Fibroblast of mammary gland (primary cell): ENCODE measurements at places on chromosomes 2 and 18.
A peak's percentile ranks its signal among the peaks of the same experiment; 100 is the strongest.

DNA sequence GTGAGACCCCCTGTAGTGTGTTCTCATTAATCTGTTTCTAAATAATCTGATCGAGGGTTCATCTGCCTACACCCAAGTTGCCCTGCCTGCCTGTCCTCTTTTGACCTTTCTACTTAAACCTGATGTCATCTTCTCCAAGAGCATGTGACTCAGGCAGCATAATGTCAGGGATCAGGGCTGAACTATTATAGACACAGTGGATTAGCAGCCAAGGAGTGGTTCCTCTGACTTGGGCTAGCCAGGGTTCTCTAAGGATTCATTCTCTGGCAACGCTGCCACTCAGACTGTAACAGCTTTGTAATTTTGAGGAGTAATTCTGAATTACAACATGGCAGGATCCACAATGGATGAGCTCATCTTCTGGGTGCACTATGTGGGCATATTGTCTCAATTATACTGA lies 124.0 kb downstream of the MDH1 start:
- peak; percentile 93 for DNase-seq

- DNase-seq, result no peak
Measured at GRCh38 chr2:210128961-210129360, 42.2 kb downstream of the KANSL1L start.

DNA sequence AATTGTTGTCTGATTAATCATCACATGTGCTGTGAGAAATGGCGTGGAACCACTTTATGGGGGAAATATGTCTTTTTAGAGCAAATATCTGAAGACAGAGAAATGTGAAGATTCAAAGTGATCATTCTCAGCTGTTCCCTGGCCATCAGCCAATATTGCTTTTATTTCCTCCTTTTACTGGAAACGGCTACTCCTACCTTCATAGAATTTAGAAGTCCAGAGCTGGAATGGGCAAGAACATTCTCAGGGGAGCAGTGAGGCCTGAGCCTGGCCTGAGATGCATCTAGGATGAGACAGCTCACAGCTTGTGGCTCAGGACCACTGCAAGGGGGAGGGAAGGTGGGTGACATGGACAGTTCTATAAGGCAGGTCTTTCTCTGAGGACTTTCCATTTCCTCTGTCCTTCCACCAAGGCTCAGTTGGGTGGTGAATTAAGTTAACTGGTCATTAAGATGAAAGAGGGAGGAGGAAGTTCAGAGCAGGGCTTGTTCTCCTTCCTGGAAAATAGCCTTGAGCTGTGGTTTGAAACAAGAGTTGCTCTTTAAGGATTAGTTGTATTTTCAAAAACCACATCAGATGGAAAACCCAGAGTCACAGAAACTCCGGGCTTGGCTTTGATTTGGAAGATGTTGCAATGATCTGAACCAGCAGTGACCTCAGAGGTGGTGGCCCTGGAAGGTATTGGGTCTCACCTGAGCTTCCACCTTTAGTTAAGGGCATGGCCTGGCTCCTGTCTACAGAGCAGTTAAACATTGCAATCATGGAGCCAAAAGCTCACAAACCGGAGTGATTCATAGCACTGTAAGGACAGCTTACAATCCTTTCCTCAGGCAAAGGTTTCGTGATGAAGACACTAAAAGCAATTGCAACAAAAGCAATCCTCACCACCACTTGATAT lies 144.3 kb downstream of the VAPA start:
- DNase-seq, result peak; percentile 89

GRCh38 chr2:33342171-33342570 lies 134.3 kb upstream of the RASGRP3 start:
- DNase-seq, result no peak

DNA sequence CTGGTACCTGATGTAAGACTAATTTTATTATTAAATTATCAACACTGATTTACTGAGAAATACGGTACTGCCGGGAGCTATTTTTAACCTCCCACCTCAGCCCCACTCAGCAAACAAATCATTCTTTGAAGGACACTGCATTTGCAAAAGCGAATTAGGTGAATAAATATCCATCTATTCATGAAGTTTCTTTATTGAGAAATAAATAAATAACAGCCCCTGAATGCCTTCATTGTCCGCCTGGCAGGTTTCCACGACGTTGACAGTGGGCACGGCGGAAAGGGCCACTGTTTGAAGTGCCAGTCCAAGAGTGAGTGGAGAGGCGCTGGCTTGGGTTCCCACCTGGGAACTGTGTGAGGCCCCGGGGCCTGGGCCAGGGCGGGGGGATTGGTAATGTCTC lies 15.7 kb downstream of the C1QL2 start:
- no peak for DNase-seq
